Ovary (tissue), 10 donors: ENCODE measurements at places on chromosomes 11 and 22.

DNA sequence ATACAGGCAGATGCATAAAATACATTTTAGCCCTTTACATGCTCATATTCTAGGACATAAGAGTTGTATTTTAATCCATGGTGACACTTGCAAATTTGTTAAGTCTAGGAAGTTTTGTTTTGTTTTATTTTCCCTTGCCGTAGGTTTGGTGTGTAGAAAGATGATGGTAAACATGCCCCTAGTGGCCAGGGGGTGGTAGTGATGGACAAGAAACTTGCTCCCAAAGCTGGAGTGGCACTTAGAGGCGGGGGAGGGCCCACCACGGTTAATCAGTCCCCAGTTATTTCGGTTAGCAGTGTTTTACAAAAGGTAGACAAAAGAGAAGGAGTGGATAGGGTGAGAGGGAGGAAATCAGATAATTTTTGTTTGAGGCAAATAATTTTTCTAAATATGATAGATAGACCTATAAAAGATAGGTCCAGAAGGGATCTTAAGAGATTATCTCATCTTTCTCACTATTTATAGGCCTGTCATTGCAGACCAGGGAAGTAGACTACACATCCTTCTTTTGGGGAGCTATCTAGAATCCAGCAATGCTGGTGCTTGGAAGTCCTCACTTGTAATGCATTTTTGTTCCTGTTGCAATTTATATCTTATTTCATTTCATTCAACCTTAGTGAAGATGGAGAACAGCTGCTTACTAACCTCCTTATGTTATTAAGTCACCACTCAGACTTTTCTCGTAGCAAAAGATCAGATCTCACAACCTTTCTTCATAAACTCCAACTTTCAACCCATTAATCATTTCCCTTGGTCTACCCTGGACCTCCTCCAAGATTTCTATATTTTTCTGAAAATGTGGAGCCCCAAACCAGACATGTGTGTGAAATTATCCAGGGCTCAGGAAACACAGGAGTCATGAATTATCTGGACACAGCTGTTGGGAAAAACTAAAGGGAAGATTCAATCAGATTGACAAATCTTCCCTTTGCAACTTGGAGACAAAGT is 5.9 kb upstream of the BDNF start:
- H3K27ac ChIP-seq = no peak overlapping the region
- no peak overlapping the region for H3K4me3 ChIP-seq
- no peak for DNase-seq
- H3K36me3 ChIP-seq = no peaks in the 10 kb centered on the region
- H3K27me3 ChIP-seq = no peaks in the 10 kb centered on the region

DNA sequence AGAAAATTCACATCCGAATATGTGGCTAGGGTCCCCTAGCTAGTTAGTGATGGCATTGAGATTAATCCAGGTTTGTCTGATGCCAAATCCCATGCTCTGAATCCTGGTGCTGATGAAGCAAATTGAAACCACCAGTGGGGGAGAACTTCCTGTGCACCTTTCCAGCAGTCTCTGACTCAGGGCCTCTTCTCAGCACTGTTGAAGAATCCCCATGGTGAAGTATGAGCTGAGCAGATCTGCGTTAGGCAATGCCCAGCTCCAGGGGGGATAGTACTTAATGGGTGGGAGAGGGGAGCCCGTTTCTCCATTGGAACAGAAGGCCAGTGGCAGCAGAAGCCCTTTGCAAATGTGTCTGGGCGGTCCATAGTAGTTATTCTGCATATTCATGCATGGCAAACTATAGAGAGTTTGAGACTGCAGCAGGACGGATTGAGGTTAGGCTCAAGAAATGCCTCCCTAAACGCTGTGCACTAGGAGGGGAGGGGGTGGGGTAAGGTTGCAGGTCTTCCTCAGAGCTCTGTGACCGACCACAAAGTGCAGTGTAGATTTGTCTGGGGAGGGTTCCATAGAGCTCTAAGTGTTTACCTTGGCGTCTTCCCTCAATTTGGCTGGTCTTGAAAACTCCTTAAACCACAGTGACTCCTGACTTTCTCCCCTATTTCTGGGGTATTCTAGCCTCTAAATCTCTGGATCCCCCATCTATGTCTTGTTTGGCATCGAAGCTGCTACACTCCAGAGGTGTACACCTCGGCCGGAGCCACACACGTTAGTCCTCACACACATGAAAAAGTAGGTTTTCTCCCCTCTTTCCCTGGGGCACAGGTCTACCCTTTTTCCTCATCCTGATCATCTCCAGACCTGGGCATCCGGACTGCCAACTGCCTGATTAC is 4.8 kb downstream of the POU2F3 start:
- no peak overlapping the region for H3K4me3 ChIP-seq
- no peaks in the 10 kb centered on the region for H3K27me3 ChIP-seq
- no peak overlapping the region for H3K27ac ChIP-seq

DNA sequence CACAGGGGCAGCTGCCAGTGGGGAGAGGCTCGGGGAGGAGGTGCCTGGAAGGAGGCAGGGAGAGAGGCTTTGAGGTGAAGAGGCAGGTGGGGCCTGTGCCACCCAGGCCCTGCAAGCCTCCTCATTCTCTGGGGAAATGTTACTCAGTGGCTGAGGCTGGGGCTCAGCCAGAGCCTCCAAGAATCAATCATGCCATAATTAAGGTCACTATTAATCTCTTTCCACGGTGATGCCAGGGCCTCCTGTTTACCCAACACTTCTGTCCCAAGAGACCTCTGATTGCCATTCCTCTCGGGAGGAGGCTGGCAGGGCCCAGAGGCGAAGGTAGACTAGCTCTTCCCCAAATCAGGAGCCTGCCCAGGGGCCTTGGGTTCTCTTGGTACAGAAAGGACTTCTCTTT is 38.4 kb downstream of the GDPD5 start:
- no peaks in the 10 kb centered on the region for H3K36me3 ChIP-seq
- no peaks in the 10 kb centered on the region for H3K4me1 ChIP-seq
- DNase-seq = no peak
- no peak overlapping the region for H3K4me3 ChIP-seq

DNA sequence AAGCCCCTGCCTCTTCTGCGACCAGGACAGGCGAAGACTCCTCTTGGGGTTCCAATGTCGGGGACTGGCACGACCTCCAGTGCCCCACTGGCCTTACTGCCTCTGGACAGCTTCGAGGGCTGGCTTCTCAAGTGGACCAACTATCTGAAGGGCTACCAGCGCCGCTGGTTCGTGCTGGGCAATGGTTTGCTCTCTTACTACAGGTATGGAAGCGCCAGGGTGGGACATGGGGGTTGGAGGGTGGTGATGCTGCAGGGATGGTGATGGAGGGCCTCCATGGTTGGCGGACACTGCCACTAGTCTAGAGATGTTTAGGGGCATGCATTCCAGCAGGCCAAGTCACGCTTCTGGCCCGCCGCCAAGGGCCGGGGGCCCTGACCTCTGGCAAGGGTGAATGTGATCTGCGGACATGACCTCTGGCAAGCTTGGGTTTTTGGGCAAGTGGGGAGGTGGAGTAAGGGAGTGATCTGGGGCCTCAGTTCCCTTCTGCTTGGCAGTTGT is 727 bp downstream of the OSBP2 start:
- no peaks in the 10 kb centered on the region for H3K36me3 ChIP-seq
- peaks cover 13% of the 10 kb centered on the region for H3K4me1 ChIP-seq
- H3K4me3 ChIP-seq = peak overlapping the region; percentile 55
- H3K27me3 ChIP-seq = no peaks in the 10 kb centered on the region
- no peak overlapping the region for H3K27ac ChIP-seq
- peak; percentile 39 for DNase-seq

GRCh38 chr11:86219311-86220193 is 25.0 kb upstream of the EED start:
- no peak overlapping the region for H3K27ac ChIP-seq
- H3K36me3 ChIP-seq = no peaks in the 10 kb centered on the region
- H3K4me3 ChIP-seq = no peak overlapping the region
- no peaks in the 10 kb centered on the region for H3K27me3 ChIP-seq
- no peak for DNase-seq
- no peaks in the 10 kb centered on the region for H3K4me1 ChIP-seq

DNA sequence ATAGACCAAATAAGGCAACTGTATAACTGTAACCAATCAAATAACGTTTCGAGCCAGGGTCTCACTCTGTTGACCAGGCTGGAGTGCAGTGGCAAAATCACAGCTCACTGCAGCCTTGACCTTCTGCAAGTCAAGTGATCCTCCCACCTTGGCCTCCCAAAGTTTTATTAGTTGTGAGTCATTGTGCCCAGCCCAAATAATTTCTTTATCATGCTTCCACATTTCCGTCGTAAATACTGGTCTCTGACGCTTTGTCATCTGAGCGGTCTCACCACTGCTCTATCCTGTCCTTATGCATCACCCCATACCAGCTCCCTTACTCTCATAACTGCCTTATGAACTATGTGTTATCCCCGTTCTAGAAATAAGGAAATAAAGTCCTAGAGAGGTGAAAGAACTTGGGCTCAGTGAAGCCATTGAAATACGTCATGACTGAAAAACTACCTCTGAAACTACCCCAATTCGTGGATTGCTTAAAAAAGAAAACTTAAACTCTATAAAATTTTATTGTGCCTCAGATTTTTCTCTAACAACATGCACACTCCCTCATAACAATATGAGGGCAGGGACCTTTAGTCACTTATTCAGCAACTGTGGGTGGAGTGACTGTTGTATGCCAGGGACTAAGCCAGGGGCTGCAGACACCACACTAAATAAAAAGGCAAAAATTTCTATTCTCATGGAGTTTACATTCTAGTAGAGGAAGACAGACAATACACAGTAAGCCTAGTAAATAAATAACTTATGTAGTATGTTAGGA is 15.8 kb upstream of the RTN4RL2 start:
- DNase-seq = no peak
- H3K4me3 ChIP-seq = no peak overlapping the region
- H3K27me3 ChIP-seq = no peaks in the 10 kb centered on the region
- H3K27ac ChIP-seq = no peak overlapping the region
- H3K36me3 ChIP-seq = no peaks in the 10 kb centered on the region

GRCh38 chr11:1797391-1798125 is 33.8 kb upstream of the CTSD start:
- DNase-seq = no peak
- no peaks in the 10 kb centered on the region for H3K27me3 ChIP-seq
- no peak overlapping the region for H3K4me3 ChIP-seq
- H3K36me3 ChIP-seq = no peaks in the 10 kb centered on the region
- H3K27ac ChIP-seq = no peak overlapping the region

GRCh38 chr11:61881397-61881796 is 9.9 kb downstream of the FADS3 start:
- H3K27ac ChIP-seq = no peak overlapping the region
- H3K27me3 ChIP-seq = no peaks in the 10 kb centered on the region
- H3K4me1 ChIP-seq = no peaks in the 10 kb centered on the region
- no peak overlapping the region for H3K4me3 ChIP-seq

- H3K27ac ChIP-seq = no peak overlapping the region
- DNase-seq = no peak
- no peaks in the 10 kb centered on the region for H3K27me3 ChIP-seq
Measured at GRCh38 chr11:47538741-47539565, 14.0 kb downstream of the CELF1 start.

GRCh38 chr11:61599968-61600710 is 19.3 kb upstream of the SYT7 start:
- H3K27me3 ChIP-seq = no peaks in the 10 kb centered on the region
- H3K4me1 ChIP-seq = peaks cover 9% of the 10 kb centered on the region
- no peaks in the 10 kb centered on the region for H3K36me3 ChIP-seq

GRCh38 chr11:9367551-9367950 is 16.9 kb upstream of the IPO7 start:
- H3K27me3 ChIP-seq = no peaks in the 10 kb centered on the region
- peaks cover 4% of the 10 kb centered on the region for H3K4me1 ChIP-seq
- no peak overlapping the region for H3K4me3 ChIP-seq
- DNase-seq = no peak
- H3K27ac ChIP-seq = no peak overlapping the region

- peaks cover 7% of the 10 kb centered on the region for H3K4me1 ChIP-seq
- H3K4me3 ChIP-seq = no peak overlapping the region
- no peak overlapping the region for H3K27ac ChIP-seq
- H3K36me3 ChIP-seq = no peaks in the 10 kb centered on the region
- H3K27me3 ChIP-seq = no peaks in the 10 kb centered on the region
Measured at GRCh38 chr11:86805873-86806310, 5.5 kb downstream of the PRSS23 start.

DNA sequence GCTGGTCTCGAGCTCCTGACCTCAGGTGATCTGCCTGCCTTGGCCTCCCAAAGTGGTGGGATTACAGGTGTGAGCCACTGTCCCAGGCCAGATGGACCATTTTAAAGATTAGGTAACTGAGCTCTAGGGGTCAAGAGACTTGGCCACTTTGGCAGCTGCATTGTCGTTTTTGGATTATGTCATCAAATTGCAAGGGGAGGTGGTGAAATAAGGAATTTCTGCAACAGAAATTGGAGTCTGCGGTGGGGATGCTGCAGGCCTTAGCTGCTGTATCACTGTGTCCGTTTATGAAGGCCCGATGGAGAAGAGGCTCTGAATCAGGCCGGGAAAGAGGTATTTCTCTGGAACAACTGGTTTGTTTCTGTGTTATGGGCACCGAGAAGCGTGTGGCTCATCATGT is 34.6 kb downstream of the PTPRJ start:
- no peak for DNase-seq
- no peaks in the 10 kb centered on the region for H3K27me3 ChIP-seq
- H3K27ac ChIP-seq = no peak overlapping the region
- H3K36me3 ChIP-seq = no peaks in the 10 kb centered on the region
- no peaks in the 10 kb centered on the region for H3K4me1 ChIP-seq

GRCh38 chr11:100353083-100353482 is 334.0 kb upstream of the ARHGAP42 start:
- H3K27me3 ChIP-seq = no peaks in the 10 kb centered on the region
- no peak overlapping the region for H3K4me3 ChIP-seq
- no peak for DNase-seq

- no peaks in the 10 kb centered on the region for H3K4me1 ChIP-seq
- no peak overlapping the region for H3K27ac ChIP-seq
- no peak overlapping the region for H3K4me3 ChIP-seq
- H3K36me3 ChIP-seq = no peaks in the 10 kb centered on the region
Measured at GRCh38 chr22:38106814-38107578, 3.5 kb downstream of the BAIAP2L2 start.

- no peaks in the 10 kb centered on the region for H3K36me3 ChIP-seq
- H3K27ac ChIP-seq = no peak overlapping the region
- no peak overlapping the region for H3K4me3 ChIP-seq
- no peaks in the 10 kb centered on the region for H3K27me3 ChIP-seq
- DNase-seq = no peak
- no peaks in the 10 kb centered on the region for H3K4me1 ChIP-seq
Measured at GRCh38 chr11:14234446-14234845, 124.5 kb downstream of the RRAS2 start.

- H3K4me3 ChIP-seq = no peak overlapping the region
- no peaks in the 10 kb centered on the region for H3K36me3 ChIP-seq
- H3K27ac ChIP-seq = no peak overlapping the region
- no peaks in the 10 kb centered on the region for H3K4me1 ChIP-seq
Measured at GRCh38 chr22:37253126-37253660, 9.1 kb upstream of the RAC2 start.

- no peaks in the 10 kb centered on the region for H3K4me1 ChIP-seq
- H3K27me3 ChIP-seq = no peaks in the 10 kb centered on the region
- H3K27ac ChIP-seq = no peak overlapping the region
Measured at GRCh38 chr11:56624661-56625110, 10.0 kb upstream of the OR5M1 start.
